Stimulated activated CD4-positive, alpha-beta T cell treated with anti-CD3 and anti-CD28 coated beads, Interleukin-1b, Interleukin-23, amount 100 ng/mL, for 24 hours (primary cell): ENCODE measurements at places on chromosomes 6 and 20.

- DNase-seq: peak; percentile 1
Observed at GRCh38 chr20:22339091-22339881, 245.1 kb downstream of the FOXA2 start.

- DNase-seq: no peak
Observed at GRCh38 chr6:28311139-28311823, 24.7 kb downstream of the ZSCAN31 start.

DNA sequence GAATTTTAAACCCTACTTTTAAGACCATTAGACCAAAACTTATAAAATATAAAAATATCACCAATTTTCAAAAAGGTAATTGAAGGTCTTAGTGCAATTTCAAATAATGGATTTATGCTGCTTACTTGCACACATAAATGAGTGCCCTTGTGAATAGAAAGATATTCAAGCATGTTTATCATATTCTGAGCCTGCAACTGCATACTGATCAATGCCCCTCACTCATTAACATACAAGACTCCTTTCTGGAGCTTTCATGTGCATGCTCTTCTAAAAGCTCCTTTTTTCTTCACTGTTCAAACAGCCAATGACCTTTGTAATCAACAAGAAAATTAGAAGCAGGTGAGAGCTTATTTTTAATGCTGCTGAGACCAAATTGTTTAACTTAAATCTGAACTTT lies 1139.3 kb downstream of the HACE1 start:
- no peak for DNase-seq

GRCh38 chr6:149202952-149203351 lies 114.6 kb upstream of the TAB2 start:
- no peak for DNase-seq

DNA sequence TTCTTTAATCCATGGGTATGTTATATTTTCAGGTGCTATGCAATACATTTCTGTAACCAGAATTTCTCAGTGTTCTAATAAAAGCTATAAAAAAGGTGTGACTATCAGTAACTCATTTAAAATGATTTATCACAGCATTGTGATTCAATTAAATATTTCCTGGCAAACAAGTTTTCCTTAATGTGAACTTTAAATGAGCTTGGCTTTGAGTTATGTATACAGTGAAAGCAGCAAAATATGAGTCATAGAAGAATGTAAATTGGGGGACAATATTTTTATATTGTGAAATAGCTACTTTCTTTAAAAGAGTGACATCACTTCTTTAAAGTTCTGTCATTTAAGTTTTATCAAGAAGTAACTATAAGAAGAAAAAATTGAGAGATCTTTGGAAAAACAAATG lies 484.9 kb upstream of the MAN1A1 start:
- DNase-seq: no peak

DNA sequence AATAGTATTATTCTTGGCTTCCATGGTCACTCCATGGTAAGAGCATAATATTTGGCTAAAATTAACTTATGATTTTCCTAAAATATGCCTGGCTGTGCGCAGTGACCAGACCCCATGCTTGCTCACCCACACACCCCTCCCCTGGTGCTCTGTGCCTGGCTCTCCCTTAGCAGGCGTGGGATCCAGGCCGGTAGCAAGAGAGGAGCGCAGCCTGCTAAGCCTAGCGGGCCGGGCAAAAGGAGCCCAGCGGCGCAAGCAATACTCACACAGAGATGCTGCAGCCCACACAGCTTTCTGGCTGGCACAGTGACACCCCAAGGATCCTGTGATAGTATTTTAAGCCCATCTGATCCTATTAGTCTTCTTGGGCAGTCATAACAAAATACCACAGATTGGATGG lies 79.8 kb upstream of the EYS start:
- no peak for DNase-seq

- no peak for DNase-seq
Observed at GRCh38 chr6:26197933-26198721, 110.9 kb downstream of the HFE start.

DNA sequence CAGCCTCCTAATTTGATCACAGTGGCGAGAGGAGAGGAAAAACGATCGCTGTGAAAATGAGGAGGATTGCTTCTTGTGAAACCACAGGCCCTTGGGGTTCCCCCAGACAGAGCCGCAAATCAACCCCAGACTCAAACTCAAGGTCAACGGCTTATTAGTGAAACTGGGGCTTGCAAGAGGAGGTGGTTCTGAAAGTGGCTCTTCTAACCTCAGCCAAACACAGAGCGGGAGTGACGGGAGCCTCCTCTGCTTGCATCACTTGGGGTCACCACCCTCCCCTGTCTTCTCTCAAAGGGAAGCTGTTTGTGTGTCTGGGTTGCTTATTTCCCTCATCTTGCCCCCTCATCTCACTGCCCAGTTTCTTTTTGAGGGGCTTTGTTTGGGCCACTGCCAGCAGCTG lies 28.7 kb downstream of the SAYSD1 start:
- no peak for DNase-seq

GRCh38 chr20:53828088-53828681 lies 234.5 kb upstream of the ZNF217 start:
- DNase-seq: no peak

DNA sequence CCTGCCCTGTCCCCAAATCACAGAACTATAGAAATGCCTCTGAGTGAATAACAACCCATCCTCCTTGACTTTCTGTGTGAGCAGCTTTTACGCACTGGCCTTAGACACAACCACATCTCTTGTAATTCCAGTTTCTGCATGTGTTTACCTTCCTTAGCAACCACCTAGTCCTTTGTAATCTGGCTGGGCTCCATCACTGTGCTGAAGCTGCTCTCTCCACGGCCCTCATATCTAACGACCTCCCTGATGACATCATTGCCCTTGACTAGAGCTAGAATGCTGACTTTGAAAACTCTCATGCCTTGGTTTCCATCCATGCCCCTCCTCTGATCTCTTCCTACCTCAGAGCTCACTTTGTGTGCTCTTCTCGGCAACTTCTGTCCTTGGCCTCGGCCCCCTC lies 30.5 kb upstream of the GLP1R start:
- DNase-seq: no peak

GRCh38 chr6:10418862-10419748 lies 4.2 kb upstream of the TFAP2A start:
- no peak for DNase-seq

DNA sequence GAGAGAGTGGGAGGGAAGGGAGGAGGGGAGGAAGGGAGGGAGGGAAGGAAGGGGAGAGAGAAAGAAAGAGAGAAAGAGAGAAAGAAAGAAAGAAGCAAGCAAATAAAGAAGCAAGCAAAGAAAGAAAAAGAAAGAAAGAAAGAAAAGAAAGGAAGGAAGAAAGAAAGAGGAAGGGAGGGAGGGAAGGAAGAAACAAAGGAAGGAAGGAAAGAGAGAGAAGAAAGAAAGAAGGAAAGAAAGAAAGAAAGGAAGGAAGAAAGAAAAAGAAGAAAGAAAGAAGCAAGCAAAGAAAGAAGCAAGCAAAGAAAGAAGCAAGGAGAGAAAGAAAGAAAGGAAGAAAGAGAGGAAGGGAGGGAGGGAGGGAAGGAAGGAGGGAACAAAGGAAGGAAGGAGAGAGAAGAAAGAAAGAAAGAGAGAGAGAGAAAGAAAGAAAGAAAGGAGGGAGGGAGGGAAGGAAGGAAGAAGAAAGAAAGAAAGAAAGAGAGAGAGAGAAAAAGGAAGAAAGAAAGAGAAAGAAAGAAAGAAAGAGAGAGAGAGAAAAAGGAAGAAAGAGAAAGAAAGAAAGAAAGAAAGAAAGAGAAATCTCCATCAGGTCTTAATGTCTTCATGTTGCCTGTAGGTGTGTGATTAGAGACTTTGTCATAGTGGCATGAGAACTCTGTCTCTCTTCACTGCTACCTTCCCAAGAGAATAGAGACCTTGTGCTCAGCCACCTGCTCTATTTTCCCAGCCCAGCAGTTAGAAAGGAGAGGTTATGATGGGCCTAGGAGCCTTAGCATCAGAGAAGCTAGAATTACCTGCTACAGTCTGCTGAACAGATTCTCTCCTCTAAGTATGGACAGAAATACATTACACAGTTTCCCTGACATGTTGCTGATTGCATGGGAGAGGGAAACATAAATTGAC lies 5.0 kb downstream of the SEMG1 start:
- no peak for DNase-seq

DNA sequence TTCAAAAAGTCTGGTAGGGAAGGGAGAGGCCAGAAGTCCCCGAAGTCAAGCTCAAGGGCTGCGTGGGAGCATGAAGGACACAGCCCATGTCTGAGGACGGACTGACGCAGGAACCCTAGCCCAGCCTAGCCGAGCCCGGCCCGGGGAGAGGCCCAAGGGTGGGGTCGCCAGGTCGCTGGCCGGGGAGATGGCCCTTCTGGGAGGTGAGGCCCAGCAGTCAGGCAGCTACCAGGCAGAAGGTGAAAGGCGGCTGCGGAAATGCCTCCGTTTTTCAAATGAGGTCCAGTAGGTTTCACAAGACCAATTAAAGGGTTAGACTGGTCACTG lies 44.6 kb downstream of the WDR27 start:
- DNase-seq: no peak

DNA sequence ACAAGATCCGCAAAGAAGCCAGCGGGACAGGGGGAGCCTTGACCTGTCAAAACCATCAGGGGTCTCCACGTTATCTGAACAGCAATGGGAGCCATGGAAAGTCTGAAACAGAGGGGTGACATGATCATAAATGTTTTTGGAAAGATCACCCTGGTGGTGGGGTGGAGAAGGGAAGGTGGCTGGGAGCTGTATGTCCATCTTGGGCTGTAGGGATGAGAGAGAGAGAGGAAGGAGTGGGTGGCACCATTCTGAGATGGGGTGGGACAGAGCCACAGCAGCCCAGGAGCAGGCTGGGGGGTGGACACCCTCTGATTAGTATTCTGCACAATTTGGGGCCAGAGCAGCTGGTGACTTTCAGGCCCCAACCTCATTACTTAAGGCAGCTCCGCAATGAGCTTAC lies 30.1 kb downstream of the ANKRD60 start:
- no peak for DNase-seq

DNA sequence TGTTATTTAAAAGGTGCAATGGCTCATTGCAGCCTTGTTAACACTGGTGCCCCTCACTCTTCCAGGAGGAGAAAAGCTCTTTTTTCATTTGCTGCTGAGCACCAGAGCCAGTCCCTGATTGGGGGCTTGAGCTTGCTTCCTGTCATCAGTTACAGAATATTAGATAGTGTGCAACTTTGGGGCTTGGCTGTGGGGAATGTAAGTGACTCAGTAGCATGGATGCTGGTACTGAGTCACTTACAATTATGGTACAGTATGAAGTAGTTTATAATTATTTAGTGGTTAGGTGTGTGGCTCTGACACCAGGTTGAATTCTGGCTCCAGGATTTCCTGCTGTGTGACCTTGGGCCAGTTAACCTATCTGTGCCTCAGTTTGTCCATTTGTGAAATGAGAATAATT lies 37.6 kb downstream of the ANKS1A start:
- DNase-seq: no peak

GRCh38 chr20:50460115-50460607 lies 50.0 kb upstream of the PTPN1 start:
- DNase-seq: no peak

DNA sequence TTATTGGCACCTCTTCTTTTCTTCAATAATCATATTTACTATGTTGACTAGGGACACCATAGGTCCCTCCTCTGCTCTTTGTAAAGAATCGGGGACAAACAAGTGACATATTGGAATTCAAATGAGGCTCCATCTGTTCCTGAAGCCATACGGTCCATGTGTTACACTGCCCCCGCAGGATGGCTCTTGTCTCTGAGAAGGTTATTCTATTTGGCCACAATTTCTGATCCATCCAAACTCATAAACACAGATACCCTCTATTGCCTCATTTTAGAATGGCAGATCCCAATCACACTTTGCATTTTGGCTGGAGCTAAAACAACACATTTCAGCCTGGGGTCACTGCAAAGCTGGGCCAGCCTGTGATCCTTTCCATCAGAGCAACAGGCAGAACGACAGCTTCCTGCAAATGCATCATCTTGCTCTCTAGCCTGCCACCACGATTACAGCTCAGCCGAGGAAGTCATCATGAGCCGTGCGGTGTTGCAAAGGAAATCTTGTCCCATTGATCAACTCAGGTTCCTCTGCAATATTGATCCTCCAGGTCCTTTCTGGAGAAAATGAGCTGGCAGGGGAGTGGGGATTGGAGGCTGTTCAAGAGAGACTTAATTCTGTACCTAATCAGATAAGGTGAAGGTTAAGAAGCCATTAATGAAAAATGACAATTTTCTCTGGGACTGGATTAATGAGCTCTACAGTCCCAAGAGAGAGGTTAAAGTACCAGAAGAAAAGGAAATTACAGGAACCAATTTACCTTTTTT lies 73.1 kb downstream of the AGPAT4 start:
- no peak for DNase-seq

GRCh38 chr6:32865724-32866443 lies 11.9 kb downstream of the PSMB9 start:
- DNase-seq: no peak

DNA sequence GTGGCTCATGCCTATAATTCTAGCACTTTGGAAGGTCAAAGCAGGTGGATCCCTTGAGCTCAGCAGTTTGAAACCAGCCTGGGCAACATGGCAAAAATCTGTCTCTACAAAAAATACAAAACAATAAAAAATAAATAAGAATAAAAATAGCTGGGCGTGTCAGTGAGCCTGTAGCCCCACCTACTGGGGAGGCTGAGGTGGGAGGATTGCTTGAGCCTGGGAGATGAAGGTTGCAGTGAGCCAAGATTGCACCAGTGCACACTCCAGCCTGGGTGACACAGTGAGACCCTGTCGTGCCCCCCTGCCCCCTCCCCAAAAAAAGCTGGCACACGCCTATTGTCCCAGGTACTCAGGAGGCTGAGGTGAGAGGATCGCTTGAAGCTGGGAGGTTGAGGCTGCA lies 35.1 kb upstream of the SRPK1 start:
- no peak for DNase-seq

DNA sequence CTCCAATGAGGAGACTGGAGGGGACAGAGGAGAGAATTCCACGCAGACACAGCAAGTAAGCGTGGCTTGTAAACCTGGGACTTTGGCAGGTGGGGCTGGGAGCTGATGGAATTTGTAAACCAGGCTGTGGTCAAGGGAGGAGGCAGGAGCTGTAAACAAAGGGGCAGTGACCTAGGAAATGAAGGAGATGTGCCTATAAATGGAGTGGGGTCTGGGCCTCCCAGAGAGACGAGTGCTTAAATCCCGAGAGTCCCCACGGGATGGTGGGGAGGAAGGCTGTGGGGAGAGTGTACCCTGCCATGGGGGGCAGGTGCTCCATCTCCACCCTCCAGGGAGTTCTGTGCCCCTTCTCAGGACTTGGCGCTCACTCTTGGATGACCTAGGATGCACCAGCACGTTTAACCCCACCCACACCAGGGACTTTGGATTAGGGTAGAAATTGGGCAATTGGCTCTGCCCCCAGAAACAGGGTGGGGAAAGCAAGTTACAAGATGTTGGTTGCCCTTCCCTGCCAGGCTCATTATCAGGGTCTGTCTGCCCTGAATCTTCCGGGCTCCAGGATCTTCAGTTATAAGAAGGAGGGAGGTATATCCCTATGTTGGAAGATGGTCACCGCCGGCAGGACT lies 4.0 kb upstream of the DHX16 start:
- DNase-seq: no peak

DNA sequence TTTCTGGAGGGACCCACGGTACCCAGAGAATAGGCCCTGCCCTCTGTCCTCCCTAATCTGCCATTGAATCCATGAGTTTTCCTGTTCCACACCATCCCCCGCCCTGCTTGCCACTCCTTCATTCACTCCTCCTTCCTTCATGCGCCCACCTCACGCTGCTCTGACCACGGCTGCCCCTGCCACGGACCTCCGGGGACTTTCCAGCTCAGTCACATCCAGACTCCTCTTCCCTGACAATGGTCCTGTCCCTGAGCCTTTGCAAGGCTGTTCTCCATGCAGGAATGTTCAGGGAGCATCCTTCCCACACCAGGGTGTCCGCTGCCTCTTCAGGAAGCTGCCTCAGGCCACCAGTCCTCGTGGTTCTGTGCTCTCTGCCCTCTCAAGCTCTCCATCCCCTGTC lies 25.9 kb downstream of the GLP1R start:
- DNase-seq: no peak
